ENCODE measurements at places on chromosomes 7 and 10. TPM values are rescaled to one million over a fixed set of nuclear protein-coding genes. Genes with fewer than 3 reads are reported as not detected.

MAT1A gene
- total RNA-seq: not detected

CALHM2 gene
- 21.0 TPM for total RNA-seq

ZNF804B gene
- not detected for total RNA-seq

LARP4B gene
- total RNA-seq: 25.3 TPM

ARHGEF35 gene
- total RNA-seq: 1.3 TPM

CRYGN gene
- 0.74 TPM for total RNA-seq

BICC1 gene
- 99.6 TPM for total RNA-seq

PDE6C gene
- not detected for total RNA-seq

GLRX3 gene
- 51.6 TPM for total RNA-seq

PNLIPRP2 gene
- total RNA-seq: not detected

KCND2 gene
- 4.0 TPM for total RNA-seq

KMT2E gene
- total RNA-seq: 67.3 TPM

PRKAR2B gene
- total RNA-seq: 65.3 TPM

ADAP1 gene
- total RNA-seq: 9.1 TPM

FAM237B gene
- total RNA-seq: not detected

SORCS1 gene
- 0.14 TPM for total RNA-seq

FIGNL1 gene
- total RNA-seq: 5.0 TPM

GPR15LG gene
- total RNA-seq: not detected

CYP26A1 gene
- 0.14 TPM for total RNA-seq

AIMP2 gene
- 39.8 TPM for total RNA-seq

DENND2A gene
- 15.6 TPM for total RNA-seq

OR2A5 gene
- not detected for total RNA-seq

ITGB8 gene
- 47.1 TPM for total RNA-seq

HTRA1 gene
- total RNA-seq: 218 TPM

FOXI2 gene
- not detected for total RNA-seq

IFIT1B gene
- not detected for total RNA-seq

ACBD7 gene
- 0.43 TPM for total RNA-seq

PTN gene
- total RNA-seq: 27.8 TPM

LIPM gene
- not detected for total RNA-seq

REPIN1 gene
- 34.6 TPM for total RNA-seq

MMP21 gene
- under 0.01 TPM for total RNA-seq

BEND7 gene
- total RNA-seq: 5.0 TPM

HOXA3 gene
- total RNA-seq: 1.8 TPM

SRI gene
- 80.6 TPM for total RNA-seq

KAZALD1 gene
- total RNA-seq: 18.2 TPM

HYAL4 gene
- not detected for total RNA-seq

MINPP1 gene
- total RNA-seq: 40.0 TPM

TSPAN12 gene
- total RNA-seq: 10.8 TPM

ZNF239 gene
- 6.8 TPM for total RNA-seq

SAMD9L gene
- 6.8 TPM for total RNA-seq

TBXAS1 gene
- 0.92 TPM for total RNA-seq

CYP17A1 gene
- not detected for total RNA-seq

TAS2R5 gene
- 0.57 TPM for total RNA-seq

NUTM2D gene
- 1.5 TPM for total RNA-seq

ZMIZ2 gene
- 6.8 TPM for total RNA-seq

SLC13A1 gene
- not detected for total RNA-seq

PIP gene
- not detected for total RNA-seq

AGMO gene
- 0.18 TPM for total RNA-seq

CEP55 gene
- 3.8 TPM for total RNA-seq

SFTPA1 gene
- not detected for total RNA-seq

Data from smooth muscle cell of bladder (primary cell).